Stimulated activated CD8-positive, alpha-beta memory T cell treated with anti-CD3 and anti-CD28 coated beads, Interleukin-7, amount 100 ng/mL, for 1 hour (primary cell): ENCODE measurements at places on chromosomes 12 and 14.

DNA sequence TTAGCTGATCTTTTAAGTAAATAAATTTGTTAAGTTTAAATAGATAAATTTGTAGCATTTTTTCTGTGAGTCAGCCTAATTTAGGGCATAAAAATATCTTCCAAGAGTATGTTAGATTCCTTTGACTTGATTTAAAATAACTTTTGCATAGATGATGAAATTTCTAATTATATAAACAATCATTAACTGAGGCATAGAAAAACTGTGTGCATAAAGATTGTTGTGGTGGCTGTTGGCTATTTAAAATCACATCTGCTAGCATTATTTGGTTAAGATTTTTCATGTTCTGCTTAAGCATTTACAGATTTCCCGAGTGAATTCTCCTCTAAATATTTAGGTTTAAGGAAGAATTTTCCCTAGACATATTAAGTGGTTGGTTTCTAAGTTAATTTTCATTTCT lies 223.2 kb downstream of the FSCB start:
- DNase-seq = no peak

GRCh38 chr12:68462803-68463202 lies 130.6 kb upstream of the MDM1 start:
- no peak for DNase-seq

GRCh38 chr12:45977620-45978019 lies 12.8 kb downstream of the SCAF11 start:
- DNase-seq = no peak

- DNase-seq = no peak
Observed at GRCh38 chr14:86625637-86626036, 1095.7 kb downstream of the FLRT2 start.

- no peak for DNase-seq
Observed at GRCh38 chr14:30938617-30939016, 64.3 kb downstream of the COCH start.

- DNase-seq = no peak
Observed at GRCh38 chr12:21801522-21802288, 27.2 kb upstream of the KCNJ8 start.

DNA sequence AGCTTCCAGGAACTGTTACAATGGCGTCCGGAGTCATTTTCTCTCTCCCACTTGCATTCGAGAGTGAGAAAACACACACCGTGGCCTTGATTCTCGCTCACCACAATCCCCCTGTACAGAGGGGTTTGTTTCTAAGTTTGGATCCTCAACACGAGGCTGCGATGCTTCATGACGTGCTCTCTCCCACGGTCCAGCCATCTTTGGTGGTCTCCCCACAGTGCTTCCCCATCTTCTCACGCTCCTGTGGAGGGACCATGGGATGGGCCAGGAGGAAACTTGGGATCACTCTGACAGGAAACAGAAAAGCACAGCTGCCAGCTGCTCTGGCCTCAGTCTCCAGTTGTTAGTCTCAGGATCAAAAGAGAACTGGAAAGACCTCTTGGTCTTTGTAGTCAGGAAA lies 28.1 kb downstream of the OR10P1 start:
- DNase-seq = no peak
